ENCODE measurements at places on chromosomes 11 and 22.

DNA sequence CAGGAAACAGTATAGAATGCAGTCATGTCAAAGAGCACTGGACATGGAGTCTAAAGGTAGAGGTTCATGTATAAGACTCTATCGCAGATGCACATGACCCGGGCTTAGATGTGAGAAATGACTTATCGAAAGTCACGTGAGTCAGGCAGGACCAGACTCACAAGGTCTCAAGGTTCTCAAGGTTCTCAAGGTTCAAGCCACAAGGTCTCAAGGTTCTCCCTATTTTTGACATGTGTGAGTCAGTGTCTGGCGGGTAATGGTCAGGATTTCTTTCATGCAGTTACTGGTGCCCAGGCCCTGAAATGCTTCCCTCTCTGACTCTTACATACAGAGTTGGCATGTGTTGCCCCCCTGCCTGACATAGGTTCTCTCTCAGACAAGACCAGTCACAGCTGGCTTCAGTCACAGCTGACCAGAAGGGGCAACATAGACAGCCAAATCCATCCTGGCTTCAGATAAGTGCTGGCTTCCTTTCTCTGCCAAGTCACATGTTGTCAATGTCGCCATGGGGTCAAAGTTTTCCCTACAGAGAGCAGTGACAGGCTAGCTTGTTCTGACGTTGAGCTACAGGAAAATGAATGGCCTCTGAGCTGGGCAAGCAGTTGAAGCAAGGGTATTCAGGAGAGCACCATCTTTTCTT is 10.1 kb downstream of the CSRP3 start:
- no peaks in the 10 kb centered on the region for H3K36me3 ChIP-seq
- H3K27me3 ChIP-seq = no peaks in the 10 kb centered on the region
- no peaks in the 10 kb centered on the region for H3K4me1 ChIP-seq
- no peak overlapping the region for H3K27ac ChIP-seq
- DNase-seq = no peak

DNA sequence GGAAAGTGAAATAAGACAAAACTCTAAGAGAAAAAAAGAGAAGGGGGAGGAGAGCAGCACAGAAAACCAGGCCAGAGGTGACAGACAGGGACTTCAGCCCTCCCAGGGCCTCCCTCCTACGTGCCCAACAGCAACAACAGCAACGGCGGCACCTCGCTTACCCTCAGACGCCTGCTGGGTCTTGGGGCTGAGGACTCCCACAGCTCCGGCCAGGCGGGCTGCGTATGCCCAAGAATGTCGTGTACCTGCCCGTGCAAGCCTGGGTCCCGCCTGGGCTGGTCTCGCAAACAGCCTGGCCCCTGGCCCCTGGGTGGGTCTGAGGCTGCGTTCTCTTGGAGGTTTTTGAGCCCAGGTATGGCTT is 30.5 kb downstream of the ARAP1 start:
- H3K27me3 ChIP-seq = no peaks in the 10 kb centered on the region
- peak overlapping the region; percentile 65 for H3K4me3 ChIP-seq
- H3K4me1 ChIP-seq = peaks cover 96% of the 10 kb centered on the region
- H3K36me3 ChIP-seq = no peaks in the 10 kb centered on the region
- peak overlapping the region; percentile 92 for H3K27ac ChIP-seq
- DNase-seq = no peak

- DNase-seq = no peak
- no peak overlapping the region for H3K27ac ChIP-seq
- no peaks in the 10 kb centered on the region for H3K36me3 ChIP-seq
- H3K4me1 ChIP-seq = no peaks in the 10 kb centered on the region
- H3K4me3 ChIP-seq = no peak overlapping the region
- H3K27me3 ChIP-seq = no peaks in the 10 kb centered on the region
Measured at GRCh38 chr11:999009-999408, 37.5 kb downstream of the MUC6 start.

DNA sequence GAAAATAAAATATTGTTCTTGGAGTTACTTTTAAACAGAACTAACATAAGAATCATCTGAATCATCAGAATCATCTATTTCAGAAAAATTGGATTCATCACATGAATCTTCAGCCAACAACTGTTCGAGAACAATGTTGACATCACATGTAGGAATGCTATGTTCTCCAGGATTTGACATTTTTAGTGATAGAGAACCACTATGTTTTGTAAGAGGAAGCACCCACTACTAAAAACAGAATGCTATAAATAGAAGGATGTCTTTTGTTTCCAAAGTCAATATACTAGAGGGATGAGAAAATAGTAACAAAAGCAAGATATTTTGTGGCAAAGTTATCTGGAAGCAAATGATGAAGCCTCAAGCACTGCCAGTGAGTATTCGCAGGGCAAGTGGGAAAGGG is 263.4 kb upstream of the DDI1 start:
- H3K36me3 ChIP-seq = no peaks in the 10 kb centered on the region
- no peaks in the 10 kb centered on the region for H3K4me1 ChIP-seq
- H3K27ac ChIP-seq = no peak overlapping the region
- DNase-seq = no peak
- no peak overlapping the region for H3K4me3 ChIP-seq

- no peak for DNase-seq
- H3K27me3 ChIP-seq = no peaks in the 10 kb centered on the region
- H3K36me3 ChIP-seq = no peaks in the 10 kb centered on the region
- no peak overlapping the region for H3K4me3 ChIP-seq
- H3K4me1 ChIP-seq = no peaks in the 10 kb centered on the region
Measured at GRCh38 chr11:87545858-87546257, 508.1 kb downstream of the TMEM135 start.

DNA sequence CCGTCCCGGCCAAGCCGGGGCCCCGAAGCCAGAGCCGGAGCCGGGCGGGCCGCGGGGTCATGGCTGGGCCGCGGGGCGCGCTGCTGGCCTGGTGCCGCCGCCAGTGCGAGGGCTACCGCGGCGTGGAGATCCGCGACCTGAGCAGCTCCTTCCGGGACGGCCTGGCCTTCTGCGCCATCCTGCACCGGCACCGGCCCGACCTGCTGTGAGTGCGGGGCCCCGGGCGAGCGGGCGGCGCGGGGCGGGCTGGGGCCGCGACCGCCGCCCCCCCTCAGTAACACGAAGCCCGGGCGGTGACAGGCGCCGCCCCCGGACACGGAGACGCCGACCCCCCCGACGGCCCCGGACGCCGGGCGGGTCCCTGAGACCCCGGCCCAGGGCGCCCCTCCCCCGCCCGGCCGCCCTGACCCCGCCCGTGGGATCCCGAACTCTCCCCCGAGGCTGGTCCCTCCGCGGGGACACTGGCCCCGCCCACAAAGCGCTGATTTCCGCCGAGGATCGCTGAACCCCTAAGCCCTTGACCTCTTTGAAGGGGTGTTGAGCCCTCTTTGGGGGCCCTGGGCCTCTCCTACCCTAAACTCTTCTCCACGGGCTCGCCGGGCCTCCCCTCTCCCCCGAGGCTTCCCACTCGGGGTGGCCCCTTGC is 389 bp downstream of the MICALL1 start:
- no peaks in the 10 kb centered on the region for H3K36me3 ChIP-seq
- DNase-seq = no peak

- H3K27ac ChIP-seq = no peak overlapping the region
- DNase-seq = no peak
- H3K4me1 ChIP-seq = peaks cover 33% of the 10 kb centered on the region
- no peaks in the 10 kb centered on the region for H3K27me3 ChIP-seq
- H3K4me3 ChIP-seq = no peak overlapping the region
Measured at GRCh38 chr11:117226388-117227385, 5.2 kb downstream of the PCSK7 start.

- H3K36me3 ChIP-seq = no peaks in the 10 kb centered on the region
- no peaks in the 10 kb centered on the region for H3K27me3 ChIP-seq
- no peak for DNase-seq
- H3K27ac ChIP-seq = no peak overlapping the region
- peaks cover 3% of the 10 kb centered on the region for H3K4me1 ChIP-seq
Measured at GRCh38 chr11:5701055-5701577, 11.5 kb downstream of the TRIM22 start.

GRCh38 chr22:32699001-32699582 is 102.4 kb upstream of the TIMP3 start:
- no peak overlapping the region for H3K27ac ChIP-seq
- H3K4me3 ChIP-seq = no peak overlapping the region
- no peaks in the 10 kb centered on the region for H3K27me3 ChIP-seq

DNA sequence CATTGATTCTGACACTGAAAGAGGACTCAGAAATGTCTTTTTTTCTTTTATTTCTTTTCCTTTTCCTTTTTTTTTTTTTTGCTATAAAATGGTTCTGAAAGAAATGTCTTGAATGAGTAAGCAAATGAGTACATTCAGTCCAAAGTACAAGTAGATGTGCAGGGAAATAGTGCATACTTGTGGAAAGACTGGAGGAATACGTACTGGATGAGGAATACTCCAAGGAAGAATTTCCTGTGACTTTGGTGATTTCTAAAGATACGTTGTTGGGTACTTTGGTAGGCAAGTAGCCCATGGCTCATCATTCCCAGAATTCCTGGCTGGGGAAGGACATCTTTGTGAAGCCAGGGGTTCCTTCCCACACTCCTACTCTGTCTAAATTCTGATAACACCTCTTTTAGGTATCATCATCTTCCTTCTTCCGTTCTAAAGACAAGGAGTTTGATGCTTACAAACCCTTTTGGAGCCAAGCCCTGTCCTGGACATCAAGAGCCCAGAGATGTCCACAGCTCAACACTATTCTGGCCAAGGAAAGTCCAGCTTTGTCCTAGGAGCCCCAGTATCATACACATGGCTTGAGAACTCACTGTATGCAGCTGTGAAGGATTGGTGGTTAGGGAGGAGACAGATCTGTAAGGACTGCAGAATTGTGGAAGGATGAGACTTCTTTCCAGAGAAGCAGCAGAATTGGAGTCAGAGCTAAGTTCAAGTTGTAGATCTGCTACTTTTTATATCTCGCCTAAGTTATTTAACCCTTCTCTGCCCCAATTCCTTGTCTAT is 4.8 kb upstream of the NUP98 start:
- H3K27ac ChIP-seq = no peak overlapping the region
- H3K4me1 ChIP-seq = no peaks in the 10 kb centered on the region
- H3K36me3 ChIP-seq = no peaks in the 10 kb centered on the region
- DNase-seq = no peak

- H3K4me1 ChIP-seq = peaks cover 10% of the 10 kb centered on the region
- peak; percentile 10 for DNase-seq
- H3K27me3 ChIP-seq = no peaks in the 10 kb centered on the region
- peak overlapping the region; percentile 51 for H3K4me3 ChIP-seq
- H3K36me3 ChIP-seq = no peaks in the 10 kb centered on the region
- H3K27ac ChIP-seq = no peak overlapping the region
Measured at GRCh38 chr11:35944503-35945136, 758 bp downstream of the LDLRAD3 start.

DNA sequence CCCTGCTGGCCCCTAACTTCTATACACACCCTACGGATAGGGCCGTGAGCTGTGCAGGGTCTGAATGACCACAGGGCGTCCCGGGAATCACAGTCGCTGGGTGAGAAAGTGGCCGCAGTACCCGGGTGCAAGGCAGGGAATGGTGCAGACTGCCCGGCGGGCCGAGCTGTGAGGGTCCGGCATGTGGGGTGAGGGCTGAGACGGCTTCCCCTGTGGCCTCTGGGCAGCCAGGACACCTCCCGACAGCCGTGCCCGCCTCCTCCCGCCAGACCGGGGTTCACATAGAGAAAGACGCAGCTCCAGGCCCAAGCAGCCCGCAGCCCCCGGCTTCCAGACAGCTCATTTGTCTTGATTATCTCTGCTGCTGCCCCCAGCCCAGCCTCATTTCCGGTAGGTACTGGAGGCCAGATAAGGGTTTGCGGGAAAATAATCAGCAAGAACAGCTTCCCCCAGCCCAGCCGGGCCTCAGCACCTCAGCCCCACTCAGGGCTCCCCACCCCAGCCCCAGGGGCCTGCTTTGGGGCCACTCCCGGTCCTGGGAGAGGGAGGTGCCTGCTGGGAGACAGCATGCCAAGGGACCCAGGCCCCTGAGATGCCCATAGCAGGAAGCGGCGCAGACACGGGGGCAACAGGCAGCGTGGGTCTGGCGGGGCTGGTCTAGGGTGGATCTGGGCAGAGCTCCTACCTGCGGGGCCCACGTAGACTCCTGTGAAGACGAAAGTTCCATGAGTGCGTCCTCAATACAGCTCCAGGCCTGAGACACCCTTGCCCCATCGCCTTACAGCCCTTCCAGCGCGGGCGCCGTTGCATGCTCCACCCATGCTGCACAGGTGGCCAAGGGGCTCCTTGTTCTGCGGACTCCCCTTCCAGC is 123.1 kb downstream of the BRD1 start:
- H3K36me3 ChIP-seq = no peaks in the 10 kb centered on the region
- peak; percentile 13 for DNase-seq
- no peak overlapping the region for H3K27ac ChIP-seq
- H3K27me3 ChIP-seq = peaks cover 28% of the 10 kb centered on the region

DNA sequence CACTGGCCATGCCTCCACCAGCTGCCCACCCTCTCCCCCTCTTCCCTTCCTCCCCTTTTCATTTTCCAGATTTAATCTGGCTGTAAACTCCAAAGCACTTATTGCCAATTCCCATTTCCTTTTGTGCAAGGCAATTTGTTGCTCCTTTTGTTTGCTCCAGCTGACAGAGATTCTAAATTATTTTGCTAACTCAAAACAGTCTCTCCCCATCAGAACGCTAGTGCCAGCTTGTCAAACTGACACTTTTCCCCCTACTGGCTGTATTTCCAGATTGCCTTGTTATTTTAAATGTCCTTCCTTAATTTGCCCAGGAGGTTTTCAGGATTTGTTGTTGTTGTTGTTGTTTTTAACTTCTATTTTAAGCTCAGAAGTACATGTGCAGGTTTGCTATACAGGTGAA is 57.0 kb upstream of the PAK1 start:
- H3K27me3 ChIP-seq = no peaks in the 10 kb centered on the region
- no peaks in the 10 kb centered on the region for H3K36me3 ChIP-seq
- DNase-seq = no peak
- H3K27ac ChIP-seq = no peak overlapping the region
- no peaks in the 10 kb centered on the region for H3K4me1 ChIP-seq
- H3K4me3 ChIP-seq = no peak overlapping the region

DNA sequence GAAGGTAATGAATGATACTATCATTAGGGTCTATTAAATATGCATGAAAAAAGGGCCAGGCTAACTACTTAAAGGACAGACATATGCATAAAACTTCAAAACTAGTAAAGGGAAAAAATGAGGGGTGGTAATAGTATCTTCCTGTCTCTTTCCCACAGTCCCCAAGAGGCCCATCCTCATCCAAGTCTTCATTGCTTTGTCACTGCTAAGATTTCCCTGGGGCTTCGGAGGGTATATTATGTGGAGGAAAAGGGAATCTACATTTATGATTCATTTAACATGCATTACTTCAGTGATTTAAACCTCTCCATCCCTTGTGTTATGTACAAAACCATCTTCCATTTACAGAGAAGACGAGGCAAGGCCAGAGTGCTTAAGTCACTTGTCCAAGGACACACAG is 66.1 kb downstream of the CWC15 start:
- H3K27me3 ChIP-seq = no peaks in the 10 kb centered on the region
- no peak for DNase-seq
- H3K27ac ChIP-seq = no peak overlapping the region

DNA sequence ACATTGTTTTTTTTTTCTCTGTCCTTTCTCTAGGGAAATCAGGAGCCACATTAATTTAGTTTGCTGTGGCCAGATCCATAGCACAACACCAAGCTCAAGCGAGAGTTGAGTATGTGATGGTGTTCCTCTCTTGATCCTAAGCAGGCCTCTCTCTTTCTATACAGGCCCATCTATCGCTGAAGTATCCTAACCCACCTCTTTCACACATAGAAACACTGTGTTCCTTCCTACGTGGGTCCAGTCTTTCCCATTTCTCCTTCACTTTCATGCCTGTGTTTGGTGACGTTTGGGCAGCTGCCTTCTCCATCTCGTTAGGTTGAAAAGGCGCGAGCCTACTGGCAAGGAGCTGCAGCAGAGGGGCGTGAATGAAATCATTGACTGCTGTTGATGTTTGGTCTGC is 2.4 kb downstream of the PACS1 start:
- H3K27me3 ChIP-seq = no peaks in the 10 kb centered on the region
- no peak overlapping the region for H3K27ac ChIP-seq
- H3K4me1 ChIP-seq = peaks cover 43% of the 10 kb centered on the region

- H3K36me3 ChIP-seq = no peaks in the 10 kb centered on the region
- peak within 1 kb of the TSS; percentile 94 for H3K27ac ChIP-seq
- H3K27me3 ChIP-seq = peaks cover 19% of the 10 kb centered on the region
- H3K4me1 ChIP-seq = peaks cover 47% of the 10 kb centered on the region
Measured at GRCh38 chr11:2376751-2377451, at the start of gene CD81. Gene CD81 (plus strand): TSS chr11:2377310. CDS start chr11:2377550, 240 bp downstream.

All from left lung (tissue), 14 donors.